ENCODE measurements at places on chromosomes 5 and 9.

GRCh38 chr5:37133939-37134338, 115.2 kb downstream of the CPLANE1 start:
- no peak for DNase-seq

DNA sequence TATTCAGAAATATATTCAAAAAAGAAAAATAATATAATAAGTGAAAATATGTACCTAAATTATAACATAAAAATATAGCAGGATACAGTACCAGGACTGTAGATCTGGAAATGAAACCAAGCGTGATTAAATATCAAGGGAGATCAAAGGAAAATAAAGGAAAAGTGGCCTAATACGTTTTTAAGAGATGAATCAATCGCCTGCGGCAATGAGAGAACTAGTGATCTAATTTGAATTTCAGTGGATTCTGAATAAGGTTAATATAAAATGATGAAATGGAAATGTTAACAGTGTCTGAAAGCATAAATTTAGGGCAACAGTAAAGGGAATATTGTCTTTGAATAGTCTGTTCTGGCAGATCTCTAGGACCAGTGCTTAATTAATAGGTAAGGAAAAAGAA, 1761.9 kb upstream of the ACO1 start:
- no peak for DNase-seq

DNA sequence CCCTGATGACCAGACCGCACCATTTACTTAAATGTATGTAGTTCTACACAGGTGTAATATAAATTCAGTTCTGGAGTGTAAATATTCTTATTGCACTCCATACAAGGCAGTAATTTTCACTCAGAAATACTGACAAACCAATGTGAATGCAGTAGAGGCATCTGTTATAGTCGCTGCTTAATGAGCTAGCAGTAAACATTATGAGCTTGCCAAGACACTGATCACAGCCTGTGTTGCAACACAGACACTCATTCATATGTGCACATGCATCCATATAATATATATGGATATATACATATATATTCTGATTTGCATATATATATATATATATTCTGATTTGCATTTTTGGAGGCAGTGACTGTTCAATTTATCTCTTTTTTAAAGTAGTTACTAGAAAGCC, 435.1 kb upstream of the ST8SIA4 start:
- no peak for DNase-seq

DNA sequence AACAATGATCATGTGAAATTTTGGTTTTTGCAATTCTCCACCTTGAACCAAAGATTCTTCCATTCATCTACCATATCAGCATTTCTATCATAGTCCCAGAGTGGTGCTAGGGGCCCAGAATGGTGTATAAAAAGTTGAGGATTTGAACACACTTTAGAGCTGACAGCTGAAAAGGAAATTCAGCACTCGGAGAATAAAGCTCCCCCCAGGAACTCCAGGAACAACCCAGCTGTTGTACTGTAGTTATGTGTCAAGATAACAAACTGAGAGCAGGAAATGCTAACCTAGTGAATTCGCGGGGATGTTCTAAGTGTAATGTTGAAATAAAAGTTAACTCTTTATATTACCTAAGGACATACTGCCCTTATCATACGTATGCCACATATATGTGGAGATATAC, 216.7 kb downstream of the NFIB start:
- DNase-seq: no peak

DNA sequence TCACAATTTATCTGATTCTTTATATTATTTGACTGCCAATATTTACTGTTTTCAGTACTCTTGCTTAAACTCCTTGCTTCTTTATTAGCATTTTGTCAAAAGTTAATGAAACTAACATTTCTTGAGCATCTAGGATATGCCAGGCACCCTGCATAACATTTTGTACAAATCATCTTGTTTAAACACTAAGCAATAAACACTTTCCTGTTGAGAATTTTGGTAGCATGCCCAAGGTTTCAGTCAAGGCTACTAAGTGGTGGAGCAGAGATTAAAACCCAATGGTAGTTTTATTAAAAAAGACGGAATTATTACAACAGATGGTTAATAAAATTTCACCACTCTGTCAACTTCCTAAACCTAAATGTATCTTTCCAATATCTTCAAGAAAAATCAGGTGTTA, 43.2 kb downstream of the SKIC3 start:
- DNase-seq: no peak

GRCh38 chr9:73577848-73578247, 426.2 kb downstream of the ANXA1 start:
- DNase-seq: no peak

DNA sequence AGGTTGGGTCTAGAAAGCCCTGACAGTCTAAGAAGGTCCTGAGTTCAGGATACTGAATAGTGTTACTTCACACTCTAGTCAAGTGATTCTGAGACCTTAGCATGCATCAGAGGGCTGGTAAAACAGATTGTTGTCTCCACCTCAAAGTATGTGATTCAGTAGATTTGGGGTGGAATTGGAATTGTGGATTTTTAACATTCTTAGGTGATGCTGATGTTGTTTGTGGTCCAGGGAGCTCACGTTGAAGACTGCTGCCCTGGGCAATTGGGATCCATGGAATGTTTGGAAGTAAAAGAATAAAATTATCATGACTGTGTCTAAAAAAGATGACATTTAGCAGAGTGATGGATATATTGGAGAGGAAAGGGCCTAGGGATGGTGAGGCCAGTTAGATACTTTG, 75.6 kb downstream of the VCAN start:
- DNase-seq: no peak

GRCh38 chr5:15249152-15249551, 250.8 kb upstream of the FBXL7 start:
- no peak for DNase-seq

- peak; percentile 67 for DNase-seq
Observed at GRCh38 chr9:111975709-111976108, 79.1 kb downstream of the UGCG start.

GRCh38 chr5:62593331-62593730, 14.7 kb downstream of the LRRC70 start:
- no peak for DNase-seq

- no peak for DNase-seq
Observed at GRCh38 chr9:69317894-69318293, 7.1 kb upstream of the ENTREP1 start.

GRCh38 chr5:64451551-64451950, 54.3 kb upstream of the RGS7BP start:
- DNase-seq: no peak

DNA sequence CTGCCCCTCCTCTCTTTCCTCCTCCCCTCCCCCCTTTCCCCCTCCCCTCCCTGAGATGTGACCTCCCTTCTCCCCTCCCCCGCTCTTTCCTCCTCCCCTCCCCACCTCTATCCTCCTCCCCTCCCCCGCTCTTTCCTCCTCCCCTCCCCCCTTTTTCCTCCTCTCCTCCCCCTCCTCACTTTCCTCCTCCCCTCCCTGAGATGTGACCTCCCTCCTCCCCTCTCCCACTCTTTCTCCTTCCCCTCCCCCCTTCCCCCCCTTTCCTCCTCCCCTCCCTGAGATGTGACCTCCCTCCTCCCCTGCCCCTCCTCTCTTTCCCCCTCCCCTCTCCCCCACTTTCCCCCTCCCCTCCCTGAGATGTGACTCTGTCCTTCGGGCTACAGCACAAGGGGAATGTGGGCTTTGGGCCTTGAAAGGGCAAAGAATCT, 169.8 kb downstream of the COL23A1 start:
- no peak for DNase-seq

DNA sequence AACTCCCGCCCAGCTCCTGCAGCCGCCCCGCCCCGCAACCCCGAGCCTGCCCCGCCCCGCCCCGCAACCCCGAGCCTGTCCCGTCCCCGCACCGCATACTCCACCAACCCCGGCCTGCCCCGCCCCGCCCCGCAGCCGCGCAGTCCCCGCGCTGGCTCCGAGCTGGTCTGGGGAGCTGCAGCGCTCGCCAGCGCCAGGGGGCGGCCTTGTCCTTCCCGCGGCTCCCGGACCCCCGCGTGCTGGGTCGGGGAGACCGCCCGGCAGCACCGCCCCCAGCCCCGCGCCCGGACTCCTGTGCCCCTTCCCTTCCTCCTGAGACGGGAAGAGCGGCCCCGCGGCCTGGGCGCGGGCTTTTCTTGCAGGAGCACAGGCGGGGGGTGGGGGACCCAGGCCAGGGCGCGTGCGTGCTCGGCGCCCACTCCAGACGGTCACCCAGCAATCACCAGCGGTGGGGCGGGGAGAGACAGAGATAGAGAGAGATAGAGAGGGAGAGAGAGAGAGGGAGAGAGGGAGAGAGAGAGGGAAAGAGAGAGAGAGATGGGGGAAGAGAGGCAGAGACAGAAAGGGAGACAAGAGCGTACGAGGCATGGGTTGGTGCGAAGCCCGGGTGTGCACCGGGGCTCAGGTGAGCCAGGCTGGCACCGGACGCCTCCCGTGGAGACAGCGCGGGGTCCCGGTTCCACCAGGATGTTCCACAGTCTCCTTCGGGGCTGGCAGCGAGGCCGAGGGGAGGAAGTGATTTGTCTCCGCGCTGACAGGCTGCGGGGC, 14.7 kb upstream of the TMEM250 start:
- no peak for DNase-seq

DNA sequence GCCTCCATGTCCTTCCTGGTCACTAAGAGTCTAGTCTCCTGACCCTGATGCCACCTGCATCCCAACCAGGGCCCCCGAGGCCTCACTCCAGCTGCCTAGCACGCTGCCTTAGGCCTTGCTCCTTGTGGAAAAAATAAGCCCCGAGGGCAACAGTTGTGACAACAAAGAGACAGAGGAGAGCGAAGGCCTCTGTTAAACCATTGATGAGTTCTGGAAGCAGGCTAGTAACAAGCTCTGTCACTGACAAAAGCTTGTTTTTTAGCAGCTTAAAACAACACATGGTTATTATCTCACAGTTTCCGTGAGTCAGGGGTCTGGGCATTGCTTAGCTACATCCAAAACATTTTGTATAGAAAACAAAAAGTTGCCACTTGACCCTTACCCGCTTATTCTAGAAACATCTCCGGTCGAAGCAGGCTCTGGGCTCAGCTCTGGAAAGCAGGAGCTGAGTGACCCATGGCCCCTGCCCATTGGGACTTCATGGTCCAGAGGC, 48.2 kb upstream of the TBC1D2 start:
- DNase-seq: no peak

DNA sequence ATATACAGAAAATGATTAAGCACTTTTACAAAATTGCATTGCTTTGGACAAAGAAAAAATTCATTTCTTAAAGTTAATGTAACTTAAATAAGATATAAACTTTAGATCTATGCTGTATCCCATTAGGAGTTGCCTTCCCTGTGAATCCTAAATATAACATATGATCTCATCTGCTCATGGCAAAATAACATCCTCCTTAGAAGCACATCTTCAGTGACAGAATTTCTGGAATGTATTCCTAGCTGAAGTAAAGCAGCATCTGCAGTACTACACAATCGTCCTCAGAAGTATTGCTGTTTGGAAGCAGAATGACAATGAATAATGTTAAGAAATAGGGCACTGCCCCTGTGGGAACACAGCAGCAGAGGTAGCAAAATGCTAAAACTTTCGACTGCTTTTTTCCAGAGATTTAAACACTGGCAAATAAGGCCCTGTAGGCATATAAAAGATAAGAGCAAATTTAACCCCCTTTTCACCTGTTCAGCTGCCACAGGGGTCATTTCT, 571.0 kb downstream of the PTPRD start:
- DNase-seq: no peak

DNA sequence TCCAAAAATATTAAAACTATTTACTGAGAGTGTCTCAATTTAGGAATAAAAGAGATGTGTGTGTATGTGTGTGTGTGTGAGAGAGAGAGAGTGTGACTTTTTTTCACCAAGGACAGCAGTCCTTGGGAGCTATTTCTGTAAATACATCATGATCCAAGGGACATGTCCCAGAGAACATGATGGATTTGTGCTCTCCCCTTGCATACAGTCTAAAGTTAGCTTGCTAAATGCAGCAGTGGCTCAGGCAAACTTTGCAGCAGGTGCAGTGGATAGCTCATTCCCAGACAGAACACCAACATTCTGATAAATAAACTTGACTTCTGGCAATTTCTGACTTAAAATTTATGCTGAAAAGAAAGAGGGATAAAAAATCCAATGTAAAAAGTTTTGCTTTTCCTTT, 55.4 kb upstream of the SGCD start:
- no peak for DNase-seq

- no peak for DNase-seq
Observed at GRCh38 chr9:99181206-99181605, 40.5 kb downstream of the ALG2 start.

GRCh38 chr9:26919698-26920097, 27.1 kb upstream of the CAAP1 start:
- no peak for DNase-seq

Measured in left colon (tissue), 2 donors.